Heart left ventricle (tissue), 16 donors: ENCODE measurements at places on chromosomes 2 and 18. TPM values are rescaled to one million over a fixed set of nuclear protein-coding genes. Genes with fewer than 3 reads are reported as not detected.

DNA sequence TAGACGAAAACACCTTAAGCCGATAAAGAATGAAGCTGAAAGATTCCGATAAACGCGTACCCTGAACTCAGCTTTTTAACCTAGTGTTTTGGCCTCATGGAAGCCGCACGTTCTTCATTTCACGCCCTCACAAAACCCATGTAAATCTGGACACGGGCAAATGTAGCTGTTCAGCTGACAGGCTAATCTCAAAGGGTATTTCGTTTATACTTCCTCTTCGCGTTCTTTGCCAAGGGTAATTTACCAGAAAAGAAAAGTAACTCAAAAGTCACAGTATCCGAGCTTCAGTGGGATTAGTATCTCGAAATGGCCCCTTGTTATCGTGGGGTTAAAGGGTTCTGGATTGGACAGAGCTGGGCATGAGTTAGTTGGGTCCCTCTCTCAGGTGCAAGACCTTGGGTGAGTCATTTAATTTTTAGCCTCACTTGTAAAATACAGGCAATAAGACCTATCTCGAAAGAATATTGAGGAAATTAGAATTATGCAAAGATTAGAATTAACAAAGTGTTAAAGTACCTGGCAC, 22.0 kb upstream of the STPG4 start:
- no peaks in the 10 kb centered on the region for H3K27me3 ChIP-seq
- DNase-seq = no peak
- no peaks in the 10 kb centered on the region for H3K36me3 ChIP-seq
- H3K27ac ChIP-seq = peak overlapping the region; percentile 96

DNA sequence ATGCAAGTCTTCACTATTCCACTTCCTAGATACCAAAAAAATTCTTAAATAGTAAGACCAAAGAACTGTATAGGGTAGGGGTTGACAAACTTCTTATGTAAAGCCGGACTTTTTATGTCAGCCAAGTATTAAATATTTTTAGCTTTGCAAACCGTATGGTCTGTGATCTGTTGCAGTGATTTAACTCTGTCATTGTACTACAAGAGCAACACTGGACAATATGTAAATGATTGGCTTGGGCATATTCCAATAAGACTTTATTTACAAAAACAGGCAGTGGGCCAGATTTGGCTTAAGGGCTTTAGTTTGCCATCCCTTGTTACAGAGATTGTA, 48.0 kb downstream of the MGAT5 start:
- no peaks in the 10 kb centered on the region for H3K36me3 ChIP-seq
- H3K27ac ChIP-seq = peak overlapping the region; percentile 84
- H3K4me1 ChIP-seq = peaks cover 49% of the 10 kb centered on the region
- peak overlapping the region; percentile 6 for H3K4me3 ChIP-seq
- no peaks in the 10 kb centered on the region for H3K27me3 ChIP-seq

Gene PCGF1
- 20.3 TPM for total RNA-seq

Gene FASTKD2
- total RNA-seq = 34.3 TPM
